ENCODE measurements at places on chromosomes 7 and 10. TPM values are rescaled to one million over a fixed set of nuclear protein-coding genes. Genes with fewer than 3 reads are reported as not detected.

CDH23 gene
- not detected for total RNA-seq

ITGB8 gene
- 13.9 TPM for total RNA-seq

VTI1A gene
- total RNA-seq, result 22.1 TPM

NCF1 gene
- not detected for total RNA-seq

SLIT1 gene
- total RNA-seq, result not detected

MCMBP gene
- 48.5 TPM for total RNA-seq

ABCC2 gene
- total RNA-seq, result 0.70 TPM

CNNM1 gene
- total RNA-seq, result not detected

HMX2 gene
- not detected for total RNA-seq

SEC24C gene
- 72.3 TPM for total RNA-seq

OR2A7 gene
- not detected for total RNA-seq

NPC1L1 gene
- total RNA-seq, result not detected

OLAH gene
- 0.34 TPM for total RNA-seq

HOXA2 gene
- 0.24 TPM for total RNA-seq

CUBN gene
- total RNA-seq, result 2.1 TPM

HECW1 gene
- not detected for total RNA-seq

NEUROD6 gene
- not detected for total RNA-seq

CAMK1D gene
- total RNA-seq, result 2.0 TPM

RBAK gene
- total RNA-seq, result 8.4 TPM

C10orf62 gene
- total RNA-seq, result not detected

DNAJC12 gene
- total RNA-seq, result 2.0 TPM

PIK3AP1 gene
- total RNA-seq, result 0.10 TPM

ZPBP gene
- not detected for total RNA-seq

DDC gene
- not detected for total RNA-seq

RPA3 gene
- total RNA-seq, result 5.7 TPM

DENND2A gene
- 5.3 TPM for total RNA-seq

CCDC3 gene
- 1.8 TPM for total RNA-seq

GIMAP4 gene
- 83.5 TPM for total RNA-seq

ZSCAN25 gene
- total RNA-seq, result 7.1 TPM

SPDYE11 gene
- not detected for total RNA-seq

TEX36 gene
- total RNA-seq, result not detected

FOXI2 gene
- not detected for total RNA-seq

GRM3 gene
- not detected for total RNA-seq

SAMD9L gene
- total RNA-seq, result 22.6 TPM

TRIM73 gene
- total RNA-seq, result 2.6 TPM

NFKB2 gene
- 88.4 TPM for total RNA-seq

LOXL4 gene
- 7.0 TPM for total RNA-seq

PLEKHA1 gene
- total RNA-seq, result 42.1 TPM

OPN1SW gene
- not detected for total RNA-seq

BRAT1 gene
- total RNA-seq, result 42.3 TPM

PRPS1L1 gene
- not detected for total RNA-seq

ZNF853 gene
- total RNA-seq, result 1.9 TPM

UCN3 gene
- not detected for total RNA-seq

ASB10 gene
- total RNA-seq, result not detected
